ENCODE measurements at places on chromosomes 4 and X.

DNA sequence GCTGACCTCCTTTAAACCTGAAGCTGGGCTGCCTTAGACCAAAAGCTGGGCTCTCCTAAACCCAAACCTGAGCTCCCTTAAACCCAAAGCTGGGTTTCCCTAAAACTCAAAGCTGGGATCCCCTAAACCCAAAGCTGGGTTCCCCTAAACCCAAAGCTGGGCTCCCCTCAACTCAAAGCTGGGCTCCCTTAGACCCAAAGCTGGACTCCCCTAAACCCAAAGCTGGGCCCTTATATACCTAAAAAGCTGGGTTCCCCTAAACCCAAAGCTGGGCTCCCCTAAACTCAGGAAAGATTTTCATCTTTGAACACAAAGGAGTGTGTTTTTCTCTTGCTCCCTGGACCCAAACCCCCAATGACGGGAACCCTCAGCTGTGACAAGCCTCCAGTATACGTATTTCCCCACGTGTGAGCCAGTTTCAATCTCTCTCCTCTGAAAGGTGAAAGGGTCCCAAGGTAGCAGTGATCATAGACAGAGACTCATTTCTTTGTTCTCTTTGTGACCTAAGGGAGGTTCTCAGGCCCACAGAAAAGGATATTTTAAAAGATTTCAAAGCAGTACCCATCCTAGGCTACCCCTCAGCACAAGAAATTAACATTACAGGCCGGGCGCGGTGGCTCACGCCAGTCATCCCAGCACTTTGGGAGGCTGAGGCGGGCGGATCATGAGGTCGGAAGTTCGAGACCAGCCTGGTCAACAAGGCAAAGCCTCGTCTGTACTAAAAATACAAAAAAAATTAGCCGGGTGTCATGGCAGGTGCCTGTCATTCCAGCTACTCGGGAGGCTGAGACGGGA, 31.3 kb upstream of the ASMTL start:
- peak; percentile 9 for DNase-seq

DNA sequence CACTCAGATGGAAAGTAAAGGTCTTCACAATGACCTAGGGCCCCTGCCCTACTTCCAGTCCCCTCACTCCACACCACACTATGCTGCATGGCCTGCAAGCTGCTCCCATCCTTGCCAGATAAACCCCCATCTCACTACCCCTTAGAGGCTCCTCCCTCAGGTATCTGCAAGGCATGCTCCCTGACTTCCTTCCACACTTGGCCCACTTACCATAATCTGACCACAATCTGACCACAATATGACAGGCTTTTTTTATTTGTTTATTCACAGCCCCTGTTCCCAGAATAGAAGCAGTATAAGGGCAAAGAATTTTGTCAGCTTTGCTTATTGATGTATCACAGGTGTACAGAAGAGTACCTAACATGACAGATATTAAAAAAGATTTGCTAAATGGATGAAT, 124.7 kb downstream of the CAMK2D start:
- DNase-seq = peak; percentile 56

DNA sequence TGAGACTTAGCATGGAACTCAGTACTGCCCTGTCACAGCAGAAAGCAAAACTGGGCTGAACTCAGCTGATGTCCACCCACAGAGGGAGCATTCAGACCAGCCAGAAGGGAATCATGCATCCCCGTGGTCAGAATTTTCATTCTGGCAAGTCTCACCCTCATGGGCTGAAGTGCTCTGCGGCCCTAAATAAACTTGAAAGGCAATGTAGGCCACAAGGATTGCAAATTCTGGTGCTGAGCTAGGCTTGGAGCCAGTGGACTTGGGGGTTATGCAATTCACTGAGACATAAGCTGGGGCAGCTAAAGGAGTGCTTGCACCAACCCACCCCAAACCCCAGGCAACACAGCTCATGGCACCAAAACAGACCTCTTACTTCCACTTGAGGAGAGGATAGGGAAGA, 494.1 kb downstream of the GABRG1 start:
- no peak for DNase-seq

GRCh38 chrX:24149351-24150050, at the start of gene ZFX:
TSS of gene ZFX (plus strand) at chrX:24149729. CDS start at chrX:24172743, 23,014 bp downstream.
- DNase-seq = peak; percentile 60

DNA sequence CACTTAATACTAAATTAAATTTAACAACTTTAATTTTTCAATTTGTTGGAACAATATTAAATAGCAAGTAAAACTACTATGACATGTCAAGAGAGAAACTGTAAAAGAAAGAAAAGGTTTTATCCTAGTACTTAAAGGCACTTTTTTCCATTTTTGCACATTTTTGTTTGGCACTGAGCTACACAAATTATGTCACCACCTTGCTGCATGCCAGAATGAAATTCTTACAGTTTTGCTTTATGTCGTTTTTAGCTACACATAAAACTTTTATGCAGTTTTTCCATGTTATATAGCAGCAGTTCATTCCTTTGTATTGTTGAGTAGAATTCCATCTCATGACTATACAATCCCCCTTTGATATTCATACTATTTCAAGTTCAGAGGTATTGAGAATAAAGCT, 99.1 kb upstream of the RXFP1 start:
- DNase-seq = no peak

DNA sequence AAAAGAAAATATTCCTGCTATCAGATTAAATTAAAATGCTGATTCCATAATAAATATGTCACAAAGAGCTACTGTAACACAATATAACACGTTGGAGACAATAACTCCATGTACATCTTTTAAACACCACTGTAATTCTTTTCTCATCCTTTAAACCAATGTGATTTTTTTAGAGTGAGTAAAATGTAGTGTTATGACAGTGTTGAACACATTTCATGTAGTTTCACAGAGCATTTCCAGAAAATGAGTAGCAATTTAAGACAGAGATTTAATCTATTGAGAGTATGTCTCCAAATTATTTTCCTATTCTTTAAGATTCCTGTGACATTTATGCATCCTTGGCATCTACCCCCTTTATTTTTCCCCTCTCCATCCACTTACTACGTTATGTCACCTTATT, 17.1 kb upstream of the PRRG1 start:
- DNase-seq = no peak

GRCh38 chr4:79272126-79272525, 53.7 kb downstream of the NAA11 start:
- no peak for DNase-seq

GRCh38 chr4:120691536-120691935, 231.0 kb downstream of the PRDM5 start:
- no peak for DNase-seq

GRCh38 chr4:87037671-87038334, 103.0 kb downstream of the AFF1 start:
- DNase-seq = no peak

GRCh38 chr4:74152836-74153235, 5.1 kb upstream of the MTHFD2L start:
- DNase-seq = no peak
